ENCODE measurements at places on chromosomes 7 and 10. TPM values are rescaled to one million over a fixed set of nuclear protein-coding genes. Genes with fewer than 3 reads are reported as not detected.

DNA sequence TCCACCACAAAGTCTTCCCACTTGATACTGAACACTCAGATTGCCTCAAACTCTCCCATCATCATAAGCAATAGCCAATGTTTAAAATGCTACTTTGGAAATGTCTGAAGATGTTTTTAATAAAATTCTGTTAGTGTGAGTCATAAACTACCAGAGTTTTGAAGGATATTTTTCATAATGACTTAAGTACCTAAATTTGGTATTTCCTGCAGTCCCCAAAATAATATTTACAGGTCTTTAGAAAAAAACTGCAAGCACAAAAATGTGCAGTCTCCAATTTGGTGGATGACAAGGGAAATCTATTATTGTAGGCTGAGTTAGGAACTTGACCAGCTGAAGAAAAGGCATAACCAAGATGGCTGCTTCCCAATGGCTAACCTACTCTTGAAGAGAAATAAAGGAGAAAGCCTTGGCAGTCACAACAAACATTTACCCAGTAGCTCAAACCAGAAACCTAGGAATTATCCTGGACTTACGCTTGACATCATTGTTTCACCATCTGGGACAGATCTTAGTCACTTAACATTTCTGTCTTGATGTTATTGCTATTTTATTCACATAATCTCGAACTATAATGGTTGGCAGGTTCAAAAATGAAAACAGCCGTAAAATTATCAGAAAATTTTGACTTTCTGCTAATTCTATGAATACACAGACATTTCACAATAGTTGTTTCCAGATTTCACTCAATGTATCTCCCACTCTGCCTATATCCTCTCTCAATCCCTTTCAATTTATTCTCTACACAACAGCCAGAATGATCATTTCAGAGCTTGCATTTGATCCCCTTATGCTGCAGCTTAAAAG, 111.2 kb upstream of the STEAP1B start:
- no peak for DNase-seq

GRCh38 chr10:113753020-113753692, 1.7 kb downstream of the PLEKHS1 start:
- DNase-seq: no peak

DNA sequence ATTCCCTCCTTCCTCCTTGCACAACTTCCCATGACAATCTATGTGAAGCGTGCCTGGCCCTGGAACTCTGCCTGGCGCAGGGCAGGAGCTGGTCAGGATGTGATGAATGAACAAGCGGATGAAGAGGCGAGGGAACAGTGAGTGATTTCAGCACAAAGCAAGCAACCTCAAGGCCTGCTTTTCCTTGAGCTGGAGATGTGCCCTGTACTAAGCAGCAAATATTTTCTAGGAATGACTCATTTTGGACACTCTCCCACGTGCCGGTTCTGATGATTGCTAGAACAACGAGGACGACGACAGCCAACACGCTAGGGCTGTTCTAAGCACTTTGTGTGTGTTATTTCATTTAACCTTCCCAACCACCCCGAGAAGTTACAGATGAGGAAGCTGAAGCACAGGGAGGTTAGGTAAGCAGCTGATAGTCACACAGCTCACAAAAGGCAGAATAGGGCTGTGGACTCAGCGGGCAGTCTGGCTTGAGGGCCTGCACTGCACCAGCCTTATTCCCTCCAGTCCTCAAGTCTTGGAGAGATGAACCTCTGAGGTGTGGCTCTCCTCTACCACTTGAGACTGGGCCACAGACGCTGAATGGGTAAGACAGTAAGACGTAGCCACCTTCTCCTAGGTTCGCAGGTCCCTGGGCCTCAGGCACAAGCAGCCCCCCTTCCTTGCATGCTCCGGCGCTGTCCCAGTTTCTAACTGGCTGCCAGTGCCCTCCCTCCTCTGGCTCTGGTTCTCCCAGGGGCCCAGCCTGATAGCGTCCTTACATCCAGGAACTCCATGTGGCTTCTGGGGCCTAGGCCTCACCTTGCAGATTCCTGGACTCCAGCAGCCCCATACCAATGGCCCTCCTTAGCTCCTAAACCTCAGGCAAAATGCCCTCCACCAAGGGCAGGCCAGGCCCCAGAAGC, 59.0 kb downstream of the YKT6 start:
- DNase-seq: peak; percentile 84

DNA sequence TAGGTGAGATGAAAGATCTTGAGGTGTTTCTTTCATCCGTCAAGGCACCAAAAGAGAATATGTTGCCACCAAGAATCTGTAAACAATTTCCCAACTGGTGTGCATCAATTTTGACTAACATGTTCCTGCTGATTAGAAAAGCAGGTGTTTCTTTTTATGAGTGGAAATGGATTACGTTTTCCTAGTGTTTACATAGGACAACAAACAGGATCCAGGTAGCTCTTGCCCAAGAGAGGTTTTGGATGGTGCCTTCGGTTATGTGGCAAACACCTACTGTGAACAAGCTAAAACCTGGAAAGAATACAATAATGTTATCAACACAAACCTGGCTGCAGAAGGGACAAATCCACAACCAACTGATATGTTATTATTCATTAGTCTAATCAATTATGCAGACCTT, 53.6 kb upstream of the WNT16 start:
- DNase-seq: no peak

DNA sequence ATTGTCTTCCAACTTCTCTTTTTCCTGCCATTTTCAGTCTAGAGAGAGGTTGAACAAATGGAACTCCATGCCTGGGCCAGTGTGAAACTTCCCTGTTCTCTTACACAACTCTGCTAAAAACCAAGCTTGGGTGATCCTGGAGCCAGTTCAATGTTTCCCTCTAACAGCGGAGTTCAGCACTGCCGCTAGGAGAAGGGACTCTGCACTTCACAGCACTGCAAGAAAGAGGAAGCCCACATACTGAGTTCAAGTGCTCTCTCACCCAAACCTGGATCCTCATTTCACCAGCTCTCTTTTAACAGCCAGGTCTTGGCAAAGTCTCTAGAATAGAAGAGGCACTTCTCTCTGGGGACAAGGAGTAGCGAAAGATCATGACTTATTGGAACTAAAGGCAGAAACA, 18.8 kb downstream of the FOXI2 start:
- no peak for DNase-seq

- DNase-seq: no peak
These were observed 41.3 kb downstream of the PRKAG2 start for GRCh38 chr7:151835636-151836035.

- DNase-seq: no peak
These were observed 33.4 kb downstream of the PPP1R17 start for GRCh38 chr7:31720366-31720765.

DNA sequence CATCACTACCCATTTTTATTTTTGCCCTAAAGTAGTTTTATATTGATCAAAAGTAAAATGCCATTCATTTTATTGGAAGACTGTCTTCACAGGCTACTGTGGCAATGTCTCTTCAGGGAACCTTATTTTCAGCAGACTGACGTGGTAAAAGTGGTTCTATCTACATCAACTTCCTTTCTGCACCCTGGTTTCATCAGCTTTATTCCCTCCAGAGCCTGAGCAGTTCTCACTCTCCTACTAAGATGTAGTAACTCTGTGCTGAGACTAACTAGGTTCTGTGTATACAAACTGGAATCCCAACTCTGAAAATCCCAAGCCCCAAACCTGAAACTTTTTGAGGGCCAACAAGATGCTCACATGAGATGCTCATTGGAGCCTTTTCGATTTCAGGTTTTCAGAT, 155.3 kb downstream of the SFMBT2 start:
- no peak for DNase-seq

- DNase-seq: no peak
These were observed 199.7 kb downstream of the BMPER start for GRCh38 chr7:34104992-34105391.

- DNase-seq: no peak
These were observed 395.9 kb downstream of the AUTS2 start for GRCh38 chr7:69994218-69994617.

DNA sequence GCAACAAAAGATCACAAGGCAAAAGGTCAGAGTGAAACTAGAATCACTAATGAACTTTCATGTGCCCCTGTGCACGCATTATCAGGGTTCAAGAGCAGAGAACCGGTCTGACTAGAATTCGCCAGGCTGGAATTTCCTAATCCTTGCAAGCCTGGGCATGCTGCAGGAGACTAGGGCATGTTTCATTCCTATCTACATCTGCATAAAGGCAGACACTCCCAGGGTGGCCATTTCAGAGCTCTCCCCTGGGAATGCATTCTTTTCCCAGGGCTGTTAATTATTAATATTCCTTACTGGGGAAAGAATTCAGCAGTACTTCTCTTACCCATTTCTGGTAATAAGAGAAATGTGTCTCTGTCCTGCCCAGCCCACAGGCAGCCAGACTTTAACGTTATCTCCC, 90.5 kb downstream of the CDC14C start:
- no peak for DNase-seq

DNA sequence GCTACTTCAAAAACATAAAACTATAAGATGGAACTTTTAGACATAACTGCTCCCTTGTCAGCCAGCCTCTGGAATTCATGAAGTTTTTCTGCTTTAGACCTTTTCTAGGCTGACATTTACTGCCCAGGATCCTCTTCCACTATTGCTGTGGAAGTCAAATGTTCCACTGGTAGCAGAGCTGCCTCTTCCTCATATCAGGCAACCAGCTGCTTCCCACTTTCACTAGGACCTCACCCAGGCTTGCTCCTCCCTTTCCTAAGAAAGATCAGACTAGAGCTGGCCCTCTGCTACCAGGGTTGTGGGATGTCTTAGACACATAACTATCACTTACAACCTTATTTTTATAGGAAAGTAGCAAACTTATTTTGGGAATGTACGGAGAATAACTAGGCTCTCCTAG, 121.5 kb downstream of the CTTNBP2 start:
- DNase-seq: no peak

Gene SPDYE2
- total RNA-seq: not detected

Gene TMEM236
- total RNA-seq: 1.3 TPM

Gene DDIT4
- 100.0 TPM for total RNA-seq

Gene RET
- total RNA-seq: 3.9 TPM

Gene MACROH2A2
- total RNA-seq: 14.9 TPM

Gene EIF4H
- 274 TPM for total RNA-seq

Gene VPS26A
- 52.2 TPM for total RNA-seq

Gene POMZP3
- 7.2 TPM for total RNA-seq

All from sigmoid colon (tissue), 7 donors.